ENCODE measurements at places on chromosomes 3 and 15.

GRCh38 chr3:4665197-4665596 is 172.0 kb downstream of the ITPR1 start:
- DNase-seq = no peak

GRCh38 chr3:8713901-8714759 is 19.5 kb upstream of the CAV3 start:
- DNase-seq = no peak

DNA sequence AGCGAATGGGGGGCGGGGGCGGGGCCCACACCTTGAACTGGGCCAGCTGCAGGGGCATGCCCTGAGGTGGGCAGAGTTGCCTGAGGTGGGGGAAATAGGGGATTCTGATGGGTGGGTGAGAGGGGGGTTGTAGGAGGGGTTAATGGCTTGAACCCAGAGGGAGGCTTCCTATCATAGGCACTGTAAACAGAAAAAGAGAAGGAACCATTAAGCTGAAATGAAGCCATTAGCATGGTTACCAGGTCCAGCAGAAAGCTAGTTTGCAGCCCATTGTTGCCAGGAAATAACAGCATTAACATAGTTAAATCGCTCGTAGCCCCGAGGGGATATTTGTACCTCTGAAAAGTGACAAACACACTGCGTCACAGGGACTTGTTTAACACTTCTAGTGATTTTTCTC is 29.0 kb downstream of the ETV5 start:
- no peak for DNase-seq

DNA sequence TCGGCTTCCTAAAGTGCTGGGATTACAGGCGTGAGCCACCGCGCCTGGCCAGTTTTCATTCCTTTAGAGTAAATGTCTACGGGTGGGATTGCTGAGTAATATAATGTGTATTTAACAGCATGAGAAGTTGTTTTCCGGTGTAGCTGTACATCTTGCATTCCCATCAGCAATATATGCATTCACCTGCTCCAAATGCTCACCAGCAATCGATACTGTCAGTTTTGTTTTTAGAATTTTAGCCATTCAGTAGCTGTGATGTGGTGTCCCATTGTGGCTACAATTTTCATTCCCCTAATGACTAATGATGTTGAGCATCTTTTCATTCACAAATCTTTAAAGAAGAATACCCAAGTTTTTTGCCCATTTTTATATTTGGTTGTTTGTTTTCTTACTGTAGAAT is 134.8 kb upstream of the RGMA start:
- no peak for DNase-seq

Data from CD14-positive monocyte (primary cell).